ENCODE measurements at places on chromosomes 11 and 22. TPM values are rescaled to one million over a fixed set of nuclear protein-coding genes. Genes with fewer than 3 reads are reported as not detected.
A peak's percentile ranks its signal among the peaks of the same experiment; 100 is the strongest.

DNA sequence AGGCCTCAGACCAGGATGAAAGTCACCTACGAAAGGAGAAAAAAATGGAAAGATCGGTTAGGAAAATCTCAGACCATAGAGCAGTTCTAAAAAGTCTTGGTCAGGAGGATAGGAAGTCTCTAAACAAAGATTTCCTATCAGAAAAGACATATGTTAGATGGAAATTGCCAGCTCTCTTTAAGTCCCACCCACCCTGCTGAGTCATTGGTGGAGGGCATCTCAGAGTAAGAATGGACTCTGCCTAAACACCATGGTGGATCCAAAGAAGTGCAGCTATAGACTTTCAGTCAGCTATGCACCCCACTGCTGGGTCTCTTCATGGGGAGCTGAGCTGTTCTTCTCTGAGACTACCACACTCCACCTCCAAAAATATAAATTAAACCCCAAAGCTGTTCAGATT, 3.7 kb downstream of the OR8B2 start:
- no peaks in the 10 kb centered on the region for H3K4me1 ChIP-seq
- no peaks in the 10 kb centered on the region for H3K36me3 ChIP-seq
- H3K4me3 ChIP-seq, result no peak overlapping the region
- no peaks in the 10 kb centered on the region for H3K27me3 ChIP-seq
- no peak for DNase-seq
- H3K27ac ChIP-seq, result no peak overlapping the region

DNA sequence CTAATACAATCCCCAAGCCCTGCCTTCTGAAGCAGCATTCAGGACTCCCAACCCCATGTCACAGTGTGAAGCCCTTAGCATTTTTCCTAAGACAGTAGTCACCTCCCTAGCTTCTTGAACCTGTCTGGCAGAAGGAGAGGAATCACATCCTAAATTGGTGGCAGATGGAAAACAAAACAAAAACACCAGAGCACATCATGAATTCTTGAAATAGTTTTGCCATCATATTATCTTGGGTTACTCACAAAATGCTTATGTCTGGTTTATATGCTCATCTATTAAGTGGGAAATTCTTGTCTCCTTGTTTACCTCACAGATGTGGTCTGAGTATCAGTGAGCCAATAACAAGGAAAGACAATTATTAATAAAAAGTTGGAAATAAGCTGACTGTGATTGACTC, 15.3 kb downstream of the OR51M1 start:
- DNase-seq, result no peak
- no peaks in the 10 kb centered on the region for H3K27me3 ChIP-seq

DNA sequence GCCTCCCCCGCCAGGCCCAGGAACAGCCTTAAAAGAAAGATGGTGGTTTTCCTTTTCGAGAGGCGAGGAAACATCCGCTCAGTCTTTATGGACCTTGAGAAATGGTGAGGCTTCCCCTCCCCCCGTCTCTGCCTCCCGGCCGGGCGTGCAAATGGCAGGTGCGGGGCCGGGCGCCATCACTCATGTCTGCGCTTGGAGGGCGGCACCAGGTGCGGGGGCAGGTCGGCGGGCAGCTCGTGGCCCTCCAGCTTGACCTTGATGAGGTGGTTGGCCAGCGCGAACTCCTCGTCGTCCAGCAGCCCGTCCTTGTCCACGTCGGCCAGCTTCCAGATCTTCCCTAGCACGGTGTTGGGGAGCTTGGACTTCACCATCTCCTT, 9.7 kb upstream of the CDC42BPG start:
- peak overlapping the region; percentile 83 for H3K27ac ChIP-seq
- peaks cover 46% of the 10 kb centered on the region for H3K4me1 ChIP-seq
- no peaks in the 10 kb centered on the region for H3K27me3 ChIP-seq
- H3K36me3 ChIP-seq, result peaks cover 15% of the 10 kb centered on the region
- no peak overlapping the region for H3K4me3 ChIP-seq

DNA sequence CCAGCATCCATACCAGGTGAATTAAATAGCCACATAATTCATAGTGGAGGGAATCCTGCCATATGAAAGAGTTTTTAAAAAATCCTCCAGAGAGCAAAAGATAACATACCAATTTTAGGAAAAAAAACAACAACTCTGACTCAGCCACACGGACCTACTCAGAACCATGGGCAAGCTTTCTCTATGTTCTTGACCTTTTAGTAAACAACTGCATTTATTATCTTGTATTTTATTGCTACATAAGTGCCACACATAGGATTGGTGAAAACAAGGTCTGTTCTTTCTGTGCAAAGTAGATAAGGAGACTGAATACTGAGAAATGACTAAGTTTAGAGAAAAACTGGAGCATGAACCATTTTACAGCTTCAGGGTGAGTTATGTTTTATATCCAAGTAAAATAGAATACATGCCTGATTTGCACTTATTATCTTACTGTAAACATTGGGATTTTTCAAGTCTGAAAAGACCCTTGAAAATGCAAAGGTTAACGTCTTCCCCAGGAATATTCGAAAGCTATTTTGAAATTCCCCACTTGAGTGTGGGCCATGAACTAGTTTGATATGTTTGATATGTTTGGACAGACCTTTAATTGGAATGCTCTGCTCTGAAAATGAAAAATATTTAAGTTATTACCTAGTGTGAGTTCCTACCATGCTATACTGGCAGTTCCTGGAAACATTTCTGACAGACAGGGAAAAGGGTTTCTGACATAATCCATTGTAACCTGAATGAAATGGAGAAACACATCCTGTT, 89.5 kb upstream of the DDI1 start:
- H3K4me3 ChIP-seq, result 0 out of 2 replicates have a peak overlapping the region, but pooled peaks have one; percentile 5
- no peaks in the 10 kb centered on the region for H3K27me3 ChIP-seq
- DNase-seq, result peak; percentile 42
- peak overlapping the region; percentile 9 for H3K27ac ChIP-seq
- H3K4me1 ChIP-seq, result peaks cover 33% of the 10 kb centered on the region
- H3K36me3 ChIP-seq, result no peaks in the 10 kb centered on the region

DNA sequence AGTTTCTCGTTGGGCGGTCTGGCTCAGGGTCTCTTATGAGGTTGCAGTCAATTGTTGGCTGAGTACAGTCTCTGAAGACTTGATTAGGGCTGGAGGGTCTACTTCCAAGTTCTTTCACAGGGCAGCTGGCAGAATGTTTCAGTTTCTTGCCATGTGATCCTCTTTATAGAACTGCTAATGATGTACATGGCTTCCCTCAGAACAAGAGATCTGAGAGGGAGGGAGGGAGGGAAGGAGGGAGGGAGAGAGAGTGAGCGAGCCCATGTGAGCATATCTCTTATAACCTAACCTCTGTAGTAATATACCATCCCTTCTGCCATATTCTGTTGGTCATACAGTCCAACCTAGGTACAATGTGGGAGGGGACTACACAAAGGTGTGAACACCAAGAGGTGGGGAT, 2.7 kb upstream of the CCDC15 start:
- no peak for DNase-seq
- no peaks in the 10 kb centered on the region for H3K27me3 ChIP-seq
- H3K4me1 ChIP-seq, result peaks cover 22% of the 10 kb centered on the region
- H3K27ac ChIP-seq, result no peak overlapping the region

DNA sequence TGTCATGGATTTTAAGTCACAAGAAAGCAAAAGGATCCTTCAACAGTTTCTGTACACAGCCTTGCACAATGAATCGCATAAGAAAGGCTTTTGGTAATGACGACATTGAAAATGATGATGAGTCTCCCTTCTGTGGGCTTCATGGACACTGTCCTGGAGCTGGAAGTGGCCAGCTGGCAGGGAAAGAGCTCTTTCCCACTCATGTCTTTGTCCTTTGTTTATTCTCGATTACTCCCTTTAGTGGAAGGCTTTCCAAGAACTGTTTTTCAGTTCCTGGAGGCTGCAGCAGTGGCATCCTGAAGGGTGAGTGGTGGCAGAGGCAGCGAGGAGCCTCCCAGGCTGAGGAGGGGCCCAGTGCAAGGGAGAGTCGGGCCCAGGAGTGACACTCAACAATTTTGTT, 505.2 kb downstream of the NTM start:
- H3K36me3 ChIP-seq, result no peaks in the 10 kb centered on the region
- peak; percentile 73 for DNase-seq
- H3K4me3 ChIP-seq, result no peak overlapping the region
- H3K27ac ChIP-seq, result 0 out of 2 replicates have a peak overlapping the region, but pooled peaks have one; percentile 9
- H3K27me3 ChIP-seq, result no peaks in the 10 kb centered on the region
- no peaks in the 10 kb centered on the region for H3K4me1 ChIP-seq

GRCh38 chr11:126387857-126388256, 32.4 kb downstream of the ST3GAL4 start:
- H3K27me3 ChIP-seq, result no peaks in the 10 kb centered on the region
- peaks cover 4% of the 10 kb centered on the region for H3K4me1 ChIP-seq
- H3K4me3 ChIP-seq, result no peak overlapping the region
- DNase-seq, result no peak
- H3K36me3 ChIP-seq, result no peaks in the 10 kb centered on the region
- H3K27ac ChIP-seq, result no peak overlapping the region

DNA sequence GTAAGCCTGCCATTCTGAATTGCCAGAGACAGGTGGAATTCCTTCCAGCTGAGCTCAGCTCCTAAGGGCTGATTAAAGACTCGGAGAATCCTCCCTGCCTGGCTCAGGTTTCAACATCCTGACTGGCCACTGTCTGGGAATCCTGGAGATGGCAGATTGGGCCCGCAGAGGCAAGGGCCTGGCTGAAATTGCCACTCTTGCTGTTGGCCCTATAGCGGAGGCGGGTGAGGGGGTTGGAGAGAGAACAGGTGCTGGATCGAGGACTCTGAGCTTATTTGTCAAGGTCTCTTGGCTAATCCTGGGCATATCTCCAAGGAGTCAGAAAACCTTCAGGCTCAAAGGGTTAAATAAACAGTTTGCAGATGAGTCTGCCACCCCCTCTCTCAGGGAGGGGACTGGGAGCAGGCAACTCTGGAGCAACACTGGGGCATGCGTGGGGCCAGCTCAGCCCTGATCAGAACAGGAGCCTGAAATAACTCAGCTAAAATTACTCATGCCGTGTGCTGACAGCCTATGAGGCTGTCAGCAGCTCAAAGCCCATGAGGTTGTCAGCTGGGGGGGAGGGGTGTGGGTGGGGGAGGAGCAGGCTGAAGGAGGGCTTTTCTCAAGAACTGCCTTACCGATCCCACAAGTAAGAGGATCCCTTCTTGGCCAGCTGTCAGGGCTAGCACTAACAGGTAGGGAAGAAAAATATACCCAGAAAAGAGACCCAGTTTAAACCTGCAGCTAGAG, 14.7 kb upstream of the MFRP start:
- 0 out of 2 replicates have a peak, but pooled peaks cover 6% of the 10 kb centered on the region for H3K27me3 ChIP-seq
- no peak overlapping the region for H3K4me3 ChIP-seq
- H3K4me1 ChIP-seq, result peaks cover 32% of the 10 kb centered on the region
- peak overlapping the region; percentile 49 for H3K27ac ChIP-seq

DNA sequence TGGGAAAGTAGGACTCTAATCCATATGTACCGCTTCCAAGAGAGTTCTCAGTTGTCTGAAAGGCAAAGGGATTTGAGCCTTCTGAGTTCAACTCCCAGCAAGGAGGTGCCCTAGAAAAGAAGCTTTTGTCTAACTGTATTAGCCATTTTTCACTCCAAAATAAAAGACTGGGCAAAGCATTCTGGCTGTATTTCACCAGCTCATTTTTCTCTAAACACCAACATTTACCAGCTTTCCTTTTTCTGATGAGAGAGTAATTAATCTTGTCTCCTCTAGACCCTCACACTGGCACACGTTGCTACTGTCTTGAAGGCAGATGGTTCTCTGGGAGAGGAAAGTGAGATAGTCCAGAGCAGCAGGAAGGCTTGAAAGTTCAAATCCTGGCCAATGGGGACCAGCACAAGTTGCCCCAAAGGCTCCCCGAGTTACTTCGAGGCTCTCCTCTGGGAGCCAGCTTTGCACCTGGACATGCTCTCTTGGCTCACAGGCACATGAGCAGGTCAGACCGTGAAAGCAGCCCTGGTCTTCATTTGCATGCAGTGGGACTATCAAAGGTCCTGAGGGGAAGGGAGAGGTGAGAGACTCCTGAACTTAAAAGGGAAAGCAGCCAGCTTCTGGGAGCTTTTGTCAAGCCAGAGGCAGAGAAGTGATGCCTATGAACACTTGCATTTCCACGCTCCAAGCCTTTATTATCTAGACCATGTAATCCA, 100.0 kb downstream of the NTM start:
- H3K27me3 ChIP-seq, result peaks cover 51% of the 10 kb centered on the region
- H3K4me1 ChIP-seq, result no peaks in the 10 kb centered on the region
- no peak for DNase-seq
- no peak overlapping the region for H3K27ac ChIP-seq
- H3K36me3 ChIP-seq, result no peaks in the 10 kb centered on the region

- DNase-seq, result peak; percentile 85
- peak overlapping the region; percentile 5 for H3K4me3 ChIP-seq
- H3K36me3 ChIP-seq, result no peaks in the 10 kb centered on the region
These were observed 2.8 kb downstream of the PDXP start for GRCh38 chr22:37661160-37661924.

GRCh38 chr11:59029366-59029889, 56.7 kb upstream of the GLYATL1B start:
- 0 out of 2 replicates have a peak, but pooled peaks cover 8% of the 10 kb centered on the region for H3K27me3 ChIP-seq
- no peaks in the 10 kb centered on the region for H3K4me1 ChIP-seq
- no peaks in the 10 kb centered on the region for H3K36me3 ChIP-seq
- no peak overlapping the region for H3K27ac ChIP-seq

DNA sequence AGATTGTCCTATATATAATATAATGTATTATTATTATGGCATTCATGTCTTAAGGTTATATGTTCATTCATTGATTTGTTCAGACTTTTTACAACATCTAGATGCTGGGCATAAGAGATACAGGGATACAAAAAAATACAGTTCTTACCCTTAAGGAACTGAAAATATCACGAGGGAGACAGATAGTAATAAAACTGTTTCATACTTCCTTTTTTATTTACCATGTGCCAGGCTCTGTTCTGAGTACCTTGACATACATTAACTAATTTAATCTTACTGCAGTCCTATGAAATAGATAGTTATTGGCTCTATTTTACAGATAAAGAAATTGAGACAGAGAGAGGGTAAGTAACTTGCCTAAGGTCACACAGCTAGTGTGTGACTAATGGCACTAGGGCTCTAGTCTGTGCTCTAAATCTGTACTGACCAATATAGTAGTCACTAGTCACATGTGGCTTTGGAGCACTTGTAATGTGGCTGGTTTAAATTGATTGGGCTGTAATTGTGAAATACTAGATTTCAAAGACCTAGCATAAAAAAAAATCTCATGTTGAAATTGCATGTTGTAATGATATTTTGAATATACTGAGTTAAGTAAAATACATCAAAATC, 21.3 kb downstream of the TRIM44 start:
- no peaks in the 10 kb centered on the region for H3K27me3 ChIP-seq
- no peak overlapping the region for H3K27ac ChIP-seq
- DNase-seq, result peak; percentile 58
- H3K4me3 ChIP-seq, result no peak overlapping the region

TMEM80 gene
- 27.0 TPM for total RNA-seq

LARGE1 gene
- 12.8 TPM for total RNA-seq

MPPED1 gene
- not detected for total RNA-seq

SLC16A8 gene
- 0.51 TPM for total RNA-seq

PHLDA2 gene
- total RNA-seq, result 16.8 TPM

FGF19 gene
- not detected for total RNA-seq

CNGA4 gene
- total RNA-seq, result not detected

RFPL3 gene
- total RNA-seq, result not detected

Data from GM23248 (cell line).